ENCODE measurements at places on chromosomes 6 and 20. TPM values are rescaled to one million over a fixed set of nuclear protein-coding genes. Genes with fewer than 3 reads are reported as not detected.
A peak's percentile ranks its signal among the peaks of the same experiment; 100 is the strongest.

The DEF6 gene
- 37.8 TPM for total RNA-seq

The PHACTR2 gene
- 36.2 TPM for total RNA-seq

The MRAP2 gene
- total RNA-seq: 7.4 TPM

The GPR63 gene
- 3.6 TPM for total RNA-seq

The OXT gene
- not detected for total RNA-seq

The CNKSR3 gene
- 27.9 TPM for total RNA-seq

The C4A gene
- 9.3 TPM for total RNA-seq

The DZANK1 gene
- total RNA-seq: 0.13 TPM

The KHDC1L gene
- 0.51 TPM for total RNA-seq

The CST7 gene
- total RNA-seq: not detected

DNA sequence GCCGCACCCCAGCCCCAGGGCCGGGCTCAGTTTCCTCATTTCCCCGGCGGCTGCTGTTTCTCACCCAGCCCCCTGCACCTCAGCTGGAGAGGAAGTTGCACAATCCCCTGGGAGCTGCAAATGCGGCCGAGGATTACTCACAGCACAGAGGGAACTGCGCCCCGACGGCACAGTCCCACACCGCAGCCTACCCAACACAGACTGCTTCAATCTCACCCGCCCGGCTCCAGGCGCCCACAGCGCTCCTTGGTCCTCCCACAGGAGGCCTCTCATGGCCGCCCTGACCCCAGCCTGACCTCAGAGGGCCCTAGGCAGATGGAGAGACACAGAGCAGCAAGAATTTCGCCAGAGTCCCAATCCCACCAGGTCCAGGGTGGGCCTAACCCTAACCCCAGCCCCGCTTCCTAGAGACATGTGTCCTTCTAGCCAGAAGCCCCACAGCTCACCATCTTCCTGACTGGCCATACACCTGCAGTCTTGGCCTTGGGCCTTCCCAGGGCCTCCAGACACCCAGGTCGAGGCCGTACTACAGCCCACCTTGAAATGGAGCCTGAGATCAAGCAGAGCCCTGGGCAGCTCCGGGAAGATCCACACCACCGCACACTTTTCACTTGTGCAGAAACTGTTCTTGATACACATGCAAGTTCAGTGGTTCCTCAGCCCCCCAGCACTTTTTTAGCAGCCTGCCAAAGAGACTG is 11.7 kb downstream of the TFEB start:
- H3K36me3 ChIP-seq: no peaks in the 10 kb centered on the region
- no peak overlapping the region for H3K4me3 ChIP-seq
- H3K4me1 ChIP-seq: peaks cover 26% of the 10 kb centered on the region
- peak; percentile 48 for DNase-seq
- peaks cover 11% of the 10 kb centered on the region for H3K27me3 ChIP-seq

- peaks cover 8% of the 10 kb centered on the region for H3K4me1 ChIP-seq
- H3K4me3 ChIP-seq: peak overlapping the region; percentile 33
- H3K27ac ChIP-seq: peak overlapping the region; percentile 38
- no peaks in the 10 kb centered on the region for H3K27me3 ChIP-seq
Measured at GRCh38 chr6:144583614-144583954, 298.4 kb downstream of the UTRN start.

DNA sequence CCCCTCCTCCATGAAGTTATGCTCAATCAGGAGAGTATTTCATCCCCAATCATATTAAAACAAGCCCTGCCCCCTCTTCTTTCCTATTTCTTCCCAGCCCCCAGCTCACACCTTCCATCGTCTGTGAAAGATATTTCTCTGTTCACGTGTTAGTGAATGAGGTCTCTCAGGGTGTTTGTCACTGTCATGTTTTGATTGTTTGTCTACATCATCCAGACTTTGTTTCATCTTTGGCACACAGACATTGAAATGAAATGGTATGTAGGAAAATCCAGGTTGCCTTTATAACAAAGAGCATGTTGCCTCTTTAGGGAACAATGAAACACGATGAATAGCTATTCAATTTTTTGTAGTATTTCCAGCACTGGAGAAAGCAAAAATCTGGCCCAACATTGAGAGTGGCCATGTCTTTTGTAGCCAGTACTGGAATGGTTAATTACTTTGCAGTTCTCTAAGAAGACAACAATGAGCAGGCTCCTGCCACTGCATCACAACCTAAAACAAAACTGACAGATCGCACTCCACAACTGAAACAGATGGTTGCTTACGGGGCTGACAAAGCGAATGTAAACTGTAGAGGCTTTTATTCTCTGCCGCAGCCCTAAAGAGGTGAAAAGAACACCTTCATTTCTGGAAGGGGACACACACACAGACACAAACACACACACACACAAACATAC is 543.6 kb upstream of the CITED2 start:
- no peak overlapping the region for H3K4me3 ChIP-seq
- no peaks in the 10 kb centered on the region for H3K36me3 ChIP-seq
- no peaks in the 10 kb centered on the region for H3K27me3 ChIP-seq
- no peak overlapping the region for H3K27ac ChIP-seq

DNA sequence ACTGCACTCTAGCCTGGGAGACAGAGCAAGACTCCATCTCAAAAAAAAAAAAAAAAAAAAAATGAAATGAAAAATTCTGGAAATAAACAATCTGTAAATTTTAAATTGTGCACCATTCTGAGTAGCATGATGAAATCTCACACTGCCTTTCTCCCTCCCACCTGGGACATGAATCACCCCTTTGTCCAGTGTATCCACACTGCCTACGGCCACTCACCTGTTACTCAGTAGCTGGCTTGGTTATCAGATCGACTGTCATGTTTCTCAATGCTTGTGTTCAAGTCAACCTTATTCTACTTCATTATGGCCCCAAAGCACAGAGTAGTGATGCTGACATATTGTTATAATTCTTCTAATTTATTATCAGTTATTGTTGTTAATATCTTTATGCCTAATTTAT is 58.7 kb upstream of the MTHFD1L start:
- H3K4me1 ChIP-seq: no peaks in the 10 kb centered on the region
- peaks cover 19% of the 10 kb centered on the region for H3K27me3 ChIP-seq
- no peak for DNase-seq
- no peak overlapping the region for H3K4me3 ChIP-seq
- no peaks in the 10 kb centered on the region for H3K36me3 ChIP-seq
- H3K27ac ChIP-seq: no peak overlapping the region

GRCh38 chr20:53872081-53872541 is 198.3 kb downstream of the BCAS1 start:
- H3K27me3 ChIP-seq: no peaks in the 10 kb centered on the region
- no peaks in the 10 kb centered on the region for H3K36me3 ChIP-seq
- H3K4me3 ChIP-seq: no peak overlapping the region
- peaks cover 2% of the 10 kb centered on the region for H3K4me1 ChIP-seq

GRCh38 chr6:137968455-137968804 is 101.4 kb downstream of the TNFAIP3 start:
- peaks cover 7% of the 10 kb centered on the region for H3K4me1 ChIP-seq
- no peak overlapping the region for H3K4me3 ChIP-seq
- no peak overlapping the region for H3K27ac ChIP-seq
- no peak for DNase-seq
- H3K36me3 ChIP-seq: no peaks in the 10 kb centered on the region

GRCh38 chr20:43749734-43750294 is 23.0 kb upstream of the GTSF1L start:
- DNase-seq: peak; percentile 86
- H3K36me3 ChIP-seq: no peaks in the 10 kb centered on the region
- H3K4me1 ChIP-seq: peaks cover 5% of the 10 kb centered on the region
- H3K27ac ChIP-seq: no peak overlapping the region
- H3K27me3 ChIP-seq: peaks cover 9% of the 10 kb centered on the region

- no peak for DNase-seq
- no peaks in the 10 kb centered on the region for H3K36me3 ChIP-seq
- no peak overlapping the region for H3K27ac ChIP-seq
Measured at GRCh38 chr6:52415917-52416628, 4.1 kb upstream of the EFHC1 start.

- peaks cover 60% of the 10 kb centered on the region for H3K36me3 ChIP-seq
- H3K27me3 ChIP-seq: no peaks in the 10 kb centered on the region
- no peaks in the 10 kb centered on the region for H3K4me1 ChIP-seq
- no peak for DNase-seq
Measured at GRCh38 chr6:12132351-12133222, 120.5 kb downstream of the HIVEP1 start.

DNA sequence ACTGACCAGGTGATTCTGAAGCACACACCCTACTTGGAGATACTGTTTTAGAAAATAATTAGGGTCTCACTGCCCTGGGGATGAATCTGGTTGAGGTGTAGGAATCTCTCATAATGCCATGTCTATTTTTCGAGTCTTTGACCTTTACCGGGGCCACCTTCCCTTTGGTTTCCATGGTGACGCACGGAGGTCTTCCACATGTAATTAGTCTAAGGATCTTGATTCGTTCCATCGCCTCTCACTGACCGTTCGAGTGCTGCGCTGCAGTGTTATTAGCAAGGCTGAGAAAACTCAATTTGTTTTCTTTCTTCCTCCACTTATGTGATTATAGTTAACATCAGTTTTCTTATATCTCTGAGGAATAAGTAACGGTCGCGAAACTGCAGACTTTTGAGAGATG is 144.3 kb upstream of the SPACA1 start:
- DNase-seq: no peak
- H3K4me1 ChIP-seq: no peaks in the 10 kb centered on the region
- no peaks in the 10 kb centered on the region for H3K27me3 ChIP-seq
- no peaks in the 10 kb centered on the region for H3K36me3 ChIP-seq
- no peak overlapping the region for H3K27ac ChIP-seq

- H3K4me3 ChIP-seq: no peak overlapping the region
- no peaks in the 10 kb centered on the region for H3K27me3 ChIP-seq
- H3K36me3 ChIP-seq: no peaks in the 10 kb centered on the region
Measured at GRCh38 chr6:109339906-109340678, 42.2 kb downstream of the CD164 start.

- no peak overlapping the region for H3K4me3 ChIP-seq
- no peak overlapping the region for H3K27ac ChIP-seq
- no peaks in the 10 kb centered on the region for H3K27me3 ChIP-seq
- H3K4me1 ChIP-seq: no peaks in the 10 kb centered on the region
- H3K36me3 ChIP-seq: peaks cover 60% of the 10 kb centered on the region
Measured at GRCh38 chr6:116575227-116575626, 3.9 kb downstream of the RWDD1 start.

DNA sequence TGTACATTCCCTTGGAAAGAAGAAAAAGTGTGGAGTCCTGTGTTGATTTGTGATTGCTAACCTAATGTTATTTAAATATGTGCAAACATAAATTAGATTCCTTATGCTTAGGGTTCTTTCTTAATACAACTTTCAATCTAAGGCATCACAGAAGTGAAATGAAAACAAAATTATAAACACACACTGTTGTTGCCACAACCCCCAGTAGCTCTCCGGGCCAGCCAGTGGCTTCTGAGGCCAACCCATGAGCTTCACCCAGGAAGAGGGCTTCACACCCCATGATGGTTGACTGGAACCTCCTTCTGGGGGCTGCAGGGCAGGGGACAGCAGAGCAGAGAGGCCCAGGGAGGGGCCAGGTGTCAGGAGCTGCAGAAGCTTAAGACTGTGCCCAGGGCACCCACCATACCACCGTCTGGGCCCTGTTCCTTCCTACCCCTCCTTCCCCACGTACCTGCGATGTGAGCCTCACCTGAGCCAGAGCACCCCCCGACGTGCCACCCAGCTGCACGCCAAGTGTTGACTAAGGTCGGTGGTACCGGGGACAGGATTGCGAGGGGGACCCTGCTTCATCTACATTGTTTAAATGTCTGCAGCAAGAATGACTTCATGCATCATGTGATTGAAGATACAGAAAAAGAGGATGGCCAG is 110.5 kb downstream of the FAM120B start:
- DNase-seq: no peak
- peaks cover 46% of the 10 kb centered on the region for H3K27me3 ChIP-seq
- no peak overlapping the region for H3K27ac ChIP-seq
- H3K4me1 ChIP-seq: no peaks in the 10 kb centered on the region
- no peak overlapping the region for H3K4me3 ChIP-seq

- no peak overlapping the region for H3K27ac ChIP-seq
- no peaks in the 10 kb centered on the region for H3K27me3 ChIP-seq
- H3K4me1 ChIP-seq: no peaks in the 10 kb centered on the region
- H3K4me3 ChIP-seq: no peak overlapping the region
- H3K36me3 ChIP-seq: peaks cover 8% of the 10 kb centered on the region
- DNase-seq: no peak
Measured at GRCh38 chr6:53014744-53015143, 19.7 kb upstream of the GSTA4 start.

- H3K36me3 ChIP-seq: no peaks in the 10 kb centered on the region
- H3K4me1 ChIP-seq: peaks cover under 1% of the 10 kb centered on the region
- no peak overlapping the region for H3K27ac ChIP-seq
- peaks cover 51% of the 10 kb centered on the region for H3K27me3 ChIP-seq
Measured at GRCh38 chr6:159871906-159872305, 18.9 kb upstream of the MAS1 start.
